ENCODE measurements at places on chromosomes 2 and 18.

- no peak for DNase-seq
Observed at GRCh38 chr2:135689679-135690078, 52.0 kb upstream of the UBXN4 start.

DNA sequence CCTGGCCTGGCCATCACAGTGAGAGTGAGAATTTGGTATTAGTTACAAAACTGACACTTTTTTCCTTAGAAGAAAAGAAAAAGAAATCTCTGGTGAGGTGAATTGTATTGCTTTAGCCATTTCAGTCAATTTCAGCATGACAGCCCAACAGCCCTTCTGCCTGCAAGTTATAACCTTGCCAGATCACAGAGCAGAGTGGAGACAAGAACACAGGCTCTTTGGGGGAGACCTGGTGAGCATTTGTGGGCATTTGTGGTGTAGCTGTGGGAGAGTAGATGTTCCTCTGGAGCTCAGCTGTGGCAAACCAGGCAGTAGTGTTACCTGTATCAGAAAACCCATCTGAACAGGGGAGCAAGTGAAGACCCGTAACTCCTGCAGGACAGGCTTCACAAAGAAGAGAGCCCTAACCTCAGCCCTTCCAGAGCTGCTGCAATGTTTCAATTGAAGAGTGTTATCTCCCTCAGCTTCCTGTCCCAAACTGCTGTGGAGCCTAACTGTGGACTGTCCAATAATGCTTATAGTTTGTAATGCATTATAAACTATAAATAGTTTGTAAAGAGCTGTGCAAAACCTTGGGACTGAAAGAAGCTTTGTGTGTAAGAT is 22.8 kb upstream of the DLX1 start:
- DNase-seq: no peak

DNA sequence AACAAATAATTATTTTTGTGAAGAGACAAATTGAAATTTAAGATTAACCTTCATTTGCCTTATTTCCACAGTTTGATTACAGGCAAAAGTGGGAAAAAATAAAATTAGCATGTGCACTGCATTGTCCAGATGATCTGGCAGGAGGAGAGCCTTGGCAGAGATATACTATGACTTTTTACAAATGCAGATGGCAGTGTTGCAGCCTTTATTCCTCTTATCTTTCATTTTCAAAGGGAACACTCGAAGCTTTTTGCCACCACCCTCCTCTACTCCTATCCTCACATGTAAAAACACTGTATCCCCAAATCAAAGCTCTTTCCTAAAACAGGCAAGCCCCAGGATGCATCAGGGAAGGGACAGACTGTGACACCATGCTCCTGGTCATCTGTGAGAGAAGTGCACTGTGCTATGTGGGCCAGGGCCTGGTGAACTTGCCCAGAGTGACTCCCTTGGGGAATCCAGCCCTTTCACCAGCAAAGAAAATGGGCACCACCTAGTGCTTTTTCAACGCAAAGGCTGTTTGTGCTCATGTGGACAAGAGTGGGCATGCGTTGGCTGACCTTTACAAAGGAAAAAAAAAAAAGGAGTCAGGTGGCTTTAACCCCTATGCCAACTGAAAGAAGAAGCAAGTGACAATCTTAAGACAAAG is 74.7 kb upstream of the ETAA1 start:
- no peak for DNase-seq

- DNase-seq: no peak
Observed at GRCh38 chr18:42915299-42915698, 200.2 kb downstream of the RIT2 start.

GRCh38 chr18:32025744-32026143 is 7.1 kb downstream of the RNF125 start:
- DNase-seq: no peak

GRCh38 chr2:196337208-196337953 is 166.0 kb upstream of the STK17B start:
- DNase-seq: peak; percentile 28

GRCh38 chr2:222703886-222704285 is 32.4 kb downstream of the MOGAT1 start:
- DNase-seq: no peak

DNA sequence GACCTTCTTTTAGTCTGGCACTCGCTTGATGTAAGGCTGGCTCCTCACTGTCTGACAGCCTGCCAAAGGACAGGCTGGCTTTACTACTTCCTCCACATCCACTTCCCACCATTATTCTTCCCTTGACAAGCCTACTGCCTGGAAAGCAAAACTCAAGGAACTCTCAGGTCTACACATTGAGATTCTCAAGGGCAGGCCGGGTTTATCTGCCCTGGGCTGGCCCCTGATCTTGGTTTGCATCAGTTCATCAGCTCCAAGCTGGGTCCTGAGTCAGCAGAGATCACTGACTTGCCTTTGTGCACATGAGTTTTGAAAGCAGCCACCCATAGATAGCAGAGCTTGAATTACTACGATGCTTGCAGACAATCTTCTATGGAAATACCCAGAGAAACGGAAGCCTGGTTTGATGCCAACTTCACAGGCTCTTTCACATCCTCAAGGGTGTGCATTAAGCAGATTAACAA is 53.9 kb downstream of the KCTD18 start:
- DNase-seq: peak; percentile 10

GRCh38 chr2:88865801-88866371 is 174.4 kb downstream of the RPIA start:
- no peak for DNase-seq

GRCh38 chr2:178070824-178071223 is 1.8 kb downstream of the PDE11A start:
- no peak for DNase-seq

DNA sequence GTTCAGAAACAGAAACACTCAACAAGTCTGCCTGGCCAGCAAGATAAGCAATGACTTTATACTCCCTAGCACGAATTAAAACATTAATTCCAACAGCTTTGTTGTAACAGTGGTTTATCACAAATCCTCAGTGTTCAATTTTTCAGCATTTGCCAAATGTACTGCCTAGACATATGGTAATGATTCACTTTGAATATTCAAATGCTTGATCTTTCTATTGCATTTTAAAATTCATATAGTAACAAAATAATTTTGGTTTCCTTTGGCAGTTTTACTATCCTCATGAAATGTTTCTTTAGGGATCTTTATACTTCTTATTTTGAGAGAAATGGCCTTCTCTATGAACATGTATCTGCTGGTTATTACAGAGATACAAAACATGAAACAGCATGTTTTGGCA is 851.8 kb upstream of the NXPH2 start:
- no peak for DNase-seq

DNA sequence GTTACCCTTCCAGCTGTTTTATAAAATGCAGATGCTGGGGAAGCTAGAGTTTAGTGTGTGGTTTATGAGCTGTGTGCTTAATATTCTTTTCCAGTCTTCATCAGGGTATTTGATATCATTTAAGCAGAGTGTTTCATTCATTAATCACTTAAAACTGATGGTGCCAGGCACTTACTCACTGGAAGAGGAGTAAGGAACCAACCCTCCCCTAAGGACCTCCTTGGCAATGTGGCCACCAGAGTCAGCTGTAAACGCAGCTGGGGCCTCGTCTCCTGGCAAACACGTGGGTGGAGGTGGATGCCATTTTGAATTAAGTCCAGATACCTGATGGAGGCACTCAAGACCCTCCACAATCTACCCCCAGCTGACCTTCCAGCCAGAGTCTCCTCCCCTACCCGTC is 331.6 kb downstream of the CLIP4 start:
- no peak for DNase-seq

- DNase-seq: no peak
Observed at GRCh38 chr2:85772019-85772745, 18.4 kb downstream of the ATOH8 start.

DNA sequence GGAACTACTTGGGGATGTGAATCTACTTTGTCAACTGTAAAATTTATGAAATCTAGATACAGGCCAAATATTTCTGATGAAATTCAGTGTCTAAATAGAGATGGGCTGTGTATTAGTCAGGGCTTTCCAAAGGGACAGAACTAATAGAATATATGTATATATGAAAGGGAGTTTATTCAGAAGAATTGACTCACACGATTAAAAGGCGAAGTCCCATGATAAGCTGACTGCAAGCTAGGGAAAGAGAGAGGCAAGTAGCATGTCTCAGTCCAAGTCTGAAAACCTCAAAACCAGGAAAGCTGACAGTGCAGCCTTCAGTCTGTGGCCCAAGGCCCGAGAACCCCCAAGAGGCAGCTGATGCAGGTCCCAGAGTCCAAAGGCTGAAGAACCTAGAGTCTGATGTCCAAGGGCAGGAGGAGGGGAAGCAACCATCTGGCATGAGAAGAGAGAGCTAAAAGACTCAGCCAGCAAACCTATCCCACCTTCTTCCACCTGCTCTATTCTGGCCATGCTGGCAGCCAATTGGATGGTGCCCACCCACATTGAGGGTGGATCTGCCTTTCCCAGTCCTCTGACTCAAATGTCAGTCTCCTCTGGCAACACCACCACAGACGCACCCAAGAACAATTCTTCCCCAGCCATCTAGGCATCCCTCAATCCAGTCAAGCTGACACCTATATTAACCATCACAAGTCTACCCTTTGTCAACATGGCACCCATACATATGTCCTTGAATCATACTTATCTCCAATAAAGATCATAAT is 29.3 kb upstream of the MEX3C start:
- no peak for DNase-seq

GRCh38 chr18:65822826-65823225 is 72.0 kb downstream of the CDH7 start:
- no peak for DNase-seq

DNA sequence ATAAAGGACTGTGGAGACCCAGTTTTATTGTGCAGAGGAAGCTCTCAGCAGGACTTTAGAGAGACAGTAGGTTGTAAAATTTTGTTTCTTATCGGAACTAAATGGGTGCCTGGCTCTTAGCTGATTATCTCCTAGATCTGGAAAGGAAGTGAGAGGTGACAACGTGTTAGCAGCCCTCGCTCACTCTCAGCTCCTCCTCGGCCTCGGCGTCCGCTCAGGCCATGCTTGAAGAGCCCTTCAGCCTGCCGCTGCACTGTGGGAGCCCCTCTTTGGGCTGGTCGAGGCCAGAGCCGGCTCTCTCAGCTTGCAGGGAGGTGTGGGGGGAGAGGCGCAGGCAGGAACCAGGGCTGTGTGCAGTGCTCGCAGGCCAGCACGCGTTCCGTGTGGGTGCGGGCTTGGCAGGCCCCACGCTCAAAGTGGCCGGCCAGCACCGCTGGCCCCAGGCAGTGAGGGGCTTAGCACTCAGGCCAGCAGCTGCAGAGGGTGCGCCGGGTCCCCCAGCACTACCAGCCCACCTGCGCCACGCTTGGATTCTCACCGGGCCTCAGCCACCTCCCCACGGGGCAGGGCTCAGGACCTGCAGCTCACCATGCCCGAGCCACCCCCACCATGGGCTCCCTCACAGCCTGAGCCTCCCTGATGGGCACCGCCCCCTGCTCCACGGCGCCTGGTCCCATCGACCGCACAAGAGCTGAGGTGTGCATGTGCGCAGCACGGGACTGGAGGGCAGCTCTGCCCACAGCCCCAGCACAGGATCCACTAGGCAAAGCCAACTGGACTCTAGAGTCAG is 4.6 kb upstream of the MFF start:
- DNase-seq: no peak

DNA sequence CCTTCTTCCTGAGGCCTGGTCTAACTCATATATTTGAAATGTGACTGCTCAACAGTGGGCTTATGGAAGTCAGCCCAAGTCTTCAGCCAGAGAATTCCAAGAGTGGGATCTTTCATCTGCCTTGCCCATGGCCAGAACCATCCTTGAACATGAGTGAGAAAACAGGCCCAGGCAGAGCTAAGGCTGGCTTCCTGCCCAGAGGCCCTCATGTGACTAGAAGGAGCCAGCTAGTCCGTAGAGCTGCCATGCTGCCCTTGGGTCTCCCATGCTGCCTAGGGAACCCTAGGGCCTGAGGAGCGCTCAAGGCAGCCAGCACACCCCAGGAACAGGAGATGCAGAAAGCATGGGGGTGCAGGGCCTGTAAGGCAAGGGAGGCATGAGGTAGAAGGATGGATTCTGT is 203.6 kb downstream of the FHOD3 start:
- DNase-seq: no peak

DNA sequence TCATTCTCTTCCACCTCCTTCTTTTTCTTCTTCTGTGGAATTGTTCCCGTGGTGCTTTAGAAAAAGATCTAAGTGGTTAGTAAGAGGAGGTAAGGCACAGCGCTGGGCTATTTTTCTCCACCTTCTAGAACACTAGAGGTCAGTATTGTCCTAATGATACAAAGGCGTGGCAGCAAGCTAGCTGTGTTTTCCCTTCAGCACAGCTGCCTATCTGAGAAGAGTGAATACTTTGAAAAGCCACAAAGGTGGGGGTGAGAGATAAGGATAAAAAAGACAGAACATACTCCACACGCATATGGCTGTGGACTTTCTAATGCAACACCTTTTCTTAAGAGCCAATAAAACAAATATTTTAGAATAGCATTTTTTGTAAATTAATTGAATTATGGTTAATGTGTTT is 2.1 kb downstream of the CNTNAP5 start:
- DNase-seq: no peak

- no peak for DNase-seq
Observed at GRCh38 chr2:85697096-85697495, 2.9 kb downstream of the GNLY start.

GRCh38 chr2:5976531-5977065 is 284.4 kb downstream of the SOX11 start:
- DNase-seq: no peak

- DNase-seq: no peak
Observed at GRCh38 chr2:240463274-240463865, 27.9 kb downstream of the GPC1 start.

DNA sequence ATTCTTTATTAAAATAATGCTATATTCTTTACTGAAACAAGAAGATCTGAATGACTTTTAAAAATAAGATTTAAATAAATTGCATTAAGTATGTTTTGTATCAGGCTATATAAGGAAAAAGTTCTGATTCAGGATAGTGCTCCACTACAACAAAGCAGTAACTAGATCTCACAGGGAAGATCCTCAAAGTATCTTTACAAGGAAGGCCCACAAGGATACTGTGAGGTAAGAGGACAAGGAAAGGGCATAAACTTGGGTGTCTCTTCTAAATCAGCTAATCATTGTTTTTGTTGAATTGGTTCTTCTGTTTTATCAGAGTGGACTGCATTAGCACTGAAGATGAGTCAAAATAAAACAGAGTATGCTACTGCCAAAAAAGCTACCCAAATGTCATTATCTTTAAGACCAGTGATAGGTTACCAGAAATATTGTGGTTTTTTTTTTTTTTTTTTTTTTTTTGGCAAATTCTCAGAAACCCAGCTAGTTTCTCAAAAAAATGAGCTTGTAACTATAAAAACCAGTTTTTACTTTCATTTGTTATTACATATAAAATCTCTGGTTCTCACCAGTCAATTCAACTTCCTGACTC is 160.9 kb downstream of the BAZ2B start:
- no peak for DNase-seq

Data from CD4-positive, alpha-beta T cell treated with Interleukin-21 for 1 hour (primary cell).